Activated T-cell treated with anti-CD3 and anti-CD28 coated beads, Interleukin-2, amount 50 U/mL, for 4 hours (primary cell): ENCODE measurements at places on chromosomes 3 and 15.

GRCh38 chr15:63169788-63170187 lies 12.5 kb upstream of the RPS27L start:
- no peak for DNase-seq

DNA sequence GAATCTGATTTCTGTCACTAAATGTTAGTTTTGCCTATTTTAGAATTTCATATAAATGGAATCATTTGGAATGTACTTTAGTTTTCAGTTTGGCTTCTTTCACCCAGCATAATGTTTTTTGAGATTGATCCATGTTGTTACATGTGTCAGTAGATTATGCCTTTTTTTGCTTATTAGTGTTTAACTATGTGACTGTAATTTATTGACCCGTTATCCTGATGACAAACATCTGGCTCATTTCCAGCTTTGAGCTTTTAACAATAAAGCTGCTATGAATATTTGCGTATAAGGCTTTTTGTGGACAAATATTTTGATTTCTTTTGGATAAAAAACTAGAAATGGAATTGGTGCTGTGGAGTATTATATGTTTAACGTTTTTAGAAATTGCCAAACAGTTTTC lies 254.5 kb upstream of the CFAP20DC start:
- DNase-seq = no peak

GRCh38 chr3:60998858-60999257 lies 252.4 kb downstream of the FHIT start:
- no peak for DNase-seq

DNA sequence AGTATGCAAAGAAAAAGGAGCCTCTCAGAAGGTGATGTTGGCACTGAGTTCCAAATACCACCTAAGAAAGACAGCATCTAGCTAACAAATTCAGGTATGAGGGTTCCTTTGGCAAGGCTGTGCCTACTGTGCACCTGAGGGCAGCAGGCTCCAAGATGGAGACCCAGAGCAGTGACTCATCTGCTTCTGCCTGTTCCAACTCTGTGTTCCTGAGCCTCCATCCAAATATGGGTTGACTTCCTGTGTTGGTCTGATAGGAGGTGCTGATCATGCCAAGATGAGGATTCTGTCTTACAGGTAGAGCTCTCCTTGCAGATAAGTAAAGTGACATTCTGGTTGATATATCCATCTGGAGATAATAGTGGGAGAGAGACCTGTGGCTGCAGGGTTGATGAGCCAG lies 26.0 kb downstream of the SV2B start:
- DNase-seq = no peak

- DNase-seq = no peak
Measured at GRCh38 chr15:41596972-41597371, 38.0 kb downstream of the TYRO3 start.

- DNase-seq = no peak
Measured at GRCh38 chr3:196763179-196763578, 23.5 kb downstream of the PAK2 start.

DNA sequence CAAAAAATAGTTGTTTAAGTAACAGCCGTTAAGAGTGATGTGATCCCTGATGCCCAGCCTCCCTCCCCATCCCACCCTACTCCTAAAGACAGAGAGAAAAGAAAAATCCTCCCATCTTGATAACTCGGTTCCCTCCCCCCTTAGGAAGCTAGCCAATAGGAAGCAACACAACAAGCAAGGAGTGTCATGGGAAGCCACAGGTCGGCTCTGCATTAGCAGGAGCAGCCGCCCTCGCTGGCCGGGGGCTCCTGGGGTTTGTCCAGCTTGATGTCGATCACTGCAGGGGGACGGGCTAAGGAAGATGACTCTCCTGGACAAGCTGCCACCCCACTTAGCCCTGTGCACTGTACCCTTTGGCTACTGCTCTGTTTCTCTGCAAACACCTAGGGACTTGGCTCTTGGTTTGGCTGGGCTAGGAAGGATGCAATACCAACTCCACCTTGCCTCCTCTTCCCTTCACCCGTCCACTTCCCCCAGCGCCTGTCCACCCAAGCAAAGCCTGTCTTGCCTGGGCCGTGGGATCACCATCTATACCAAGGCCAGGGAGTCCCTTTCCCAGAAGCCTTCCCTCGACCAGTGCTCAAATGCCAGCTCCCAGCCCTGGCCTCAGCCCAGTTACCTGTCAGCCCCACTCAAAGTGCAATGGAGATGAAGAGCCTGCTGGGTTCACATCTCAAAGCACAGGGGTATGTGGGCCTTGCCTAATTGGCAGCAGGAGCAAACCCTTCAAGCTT lies 23.1 kb downstream of the SRPRB start:
- no peak for DNase-seq

GRCh38 chr3:107524326-107524840 lies 1.6 kb downstream of the BBX start:
- DNase-seq = no peak

- no peak for DNase-seq
Measured at GRCh38 chr3:23873941-23874340, 42.8 kb downstream of the NKIRAS1 start.

- no peak for DNase-seq
Measured at GRCh38 chr15:95816591-95816990, 513.9 kb upstream of the NR2F2 start.

GRCh38 chr3:50242381-50242770 lies 6.4 kb downstream of the GNAI2 start:
- DNase-seq = no peak

GRCh38 chr3:81838457-81838856 lies 77.0 kb upstream of the GBE1 start:
- no peak for DNase-seq

DNA sequence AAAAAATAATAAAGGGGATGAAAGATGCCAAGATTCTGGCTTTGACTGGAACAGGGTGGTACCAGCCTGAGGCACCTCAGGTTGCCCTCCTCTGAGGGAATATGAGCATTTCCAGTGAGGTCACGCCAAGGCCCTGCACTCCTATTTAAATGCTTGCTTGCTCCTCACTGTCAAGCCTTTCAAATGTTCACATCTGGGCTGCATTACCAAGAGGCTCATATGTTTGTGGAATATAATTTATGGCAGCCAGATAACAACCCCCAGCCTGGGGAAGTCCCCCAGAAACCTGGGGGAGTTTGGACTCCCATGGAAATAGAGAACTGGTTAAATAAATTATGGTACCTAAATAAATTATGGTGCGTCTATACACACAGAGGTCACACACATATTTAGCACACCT lies 88.4 kb downstream of the FRMD4B start:
- no peak for DNase-seq

GRCh38 chr15:50330921-50331320 lies 24.1 kb downstream of the GABPB1 start:
- no peak for DNase-seq

DNA sequence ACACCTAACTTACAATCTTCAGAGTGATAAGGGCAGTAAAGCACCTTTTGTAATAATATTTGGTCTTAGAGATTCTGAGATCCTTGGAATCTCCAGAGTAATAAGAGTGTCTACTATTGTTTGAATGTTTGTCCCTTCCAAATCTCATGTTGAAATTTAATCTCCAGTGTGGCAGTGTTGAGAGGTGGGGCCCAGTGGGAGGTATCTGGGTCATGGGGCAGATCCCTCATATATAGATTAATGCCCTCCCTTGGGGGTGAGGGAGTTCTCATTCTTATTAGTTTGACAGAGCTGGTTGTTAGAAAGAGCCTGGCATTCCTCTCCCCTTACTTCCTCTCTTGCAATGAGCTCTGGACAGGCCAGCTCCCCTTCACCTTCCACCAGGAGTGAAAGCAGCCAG lies 16.0 kb downstream of the DZIP1L start:
- DNase-seq = no peak

DNA sequence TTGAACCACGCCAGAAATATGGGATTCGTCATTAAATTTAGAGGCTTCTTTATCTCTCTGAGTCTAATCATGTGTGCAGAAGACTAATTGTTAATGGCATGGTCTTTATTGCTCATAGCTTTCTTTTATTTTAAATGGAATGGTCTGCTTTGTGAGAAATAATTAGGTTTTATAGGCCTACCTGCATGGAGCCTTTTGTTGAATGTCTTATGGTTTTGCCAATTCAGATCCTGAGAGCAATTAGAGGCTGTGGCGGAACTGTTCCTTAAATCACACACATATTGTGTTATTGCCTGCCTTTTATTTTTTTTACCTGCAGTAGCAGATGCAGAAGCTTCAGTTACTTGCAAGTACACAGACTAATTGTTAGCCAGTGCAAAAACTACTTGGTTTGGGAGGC lies 306.2 kb downstream of the NLGN1 start:
- DNase-seq = no peak

- DNase-seq = no peak
Measured at GRCh38 chr15:81255958-81256320, 59.3 kb downstream of the IL16 start.

DNA sequence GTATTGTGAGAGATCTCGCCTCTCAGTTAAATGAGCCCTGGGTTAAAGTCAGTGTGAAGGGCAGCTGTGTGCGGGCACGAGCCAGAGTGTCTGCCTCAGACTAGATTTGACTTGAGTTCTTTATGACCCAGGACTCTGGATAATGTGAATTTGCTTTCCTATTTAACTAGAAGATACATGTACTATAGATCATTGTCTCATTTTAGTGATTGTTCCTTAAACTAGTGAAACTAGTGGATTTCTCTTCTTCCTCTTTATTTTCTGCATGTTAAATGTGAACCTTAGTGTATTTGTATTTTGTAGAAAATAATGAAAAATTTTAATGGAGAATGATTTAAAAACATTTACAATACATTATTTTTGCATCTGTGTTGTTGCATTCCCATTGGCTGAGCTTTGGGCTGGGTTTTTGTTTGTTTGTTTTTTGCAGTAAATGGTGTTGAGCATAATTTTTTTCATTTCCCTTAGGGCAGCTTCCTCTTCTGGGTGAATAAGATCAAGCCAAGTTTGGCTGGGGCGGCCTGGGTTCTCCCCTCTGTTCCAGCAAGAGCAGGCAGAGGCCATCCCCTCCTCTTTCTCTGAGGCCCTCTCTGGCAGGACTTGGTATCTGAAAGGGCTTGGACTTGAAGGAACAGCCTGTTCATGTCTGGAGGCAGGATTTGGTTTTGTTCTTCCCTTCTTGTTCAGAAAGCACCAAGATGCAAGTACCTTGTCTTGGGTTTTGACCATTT lies 15.0 kb downstream of the GCSAM start:
- DNase-seq = no peak

DNA sequence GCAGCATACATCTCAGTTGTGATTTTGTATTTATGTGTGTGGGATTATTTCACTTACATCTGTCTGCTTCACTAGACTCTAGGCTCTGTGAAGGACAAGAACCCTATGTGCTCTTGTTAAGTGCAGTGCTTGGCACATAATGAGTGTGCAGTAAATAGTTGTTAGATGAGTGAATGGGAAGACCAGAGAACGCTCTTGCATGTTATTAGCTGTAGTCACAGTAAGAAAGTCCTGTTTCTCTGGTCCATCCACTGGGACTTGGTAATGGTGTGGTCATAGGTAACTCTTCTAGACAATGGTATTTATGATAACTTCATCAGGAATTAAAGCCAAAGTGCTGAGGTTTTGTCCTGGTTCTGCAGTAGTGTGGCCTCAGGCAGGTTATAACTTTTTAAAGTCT lies 1.4 kb upstream of the AQP9 start:
- no peak for DNase-seq

- no peak for DNase-seq
Measured at GRCh38 chr3:126367316-126367805, 10.2 kb upstream of the KLF15 start.

DNA sequence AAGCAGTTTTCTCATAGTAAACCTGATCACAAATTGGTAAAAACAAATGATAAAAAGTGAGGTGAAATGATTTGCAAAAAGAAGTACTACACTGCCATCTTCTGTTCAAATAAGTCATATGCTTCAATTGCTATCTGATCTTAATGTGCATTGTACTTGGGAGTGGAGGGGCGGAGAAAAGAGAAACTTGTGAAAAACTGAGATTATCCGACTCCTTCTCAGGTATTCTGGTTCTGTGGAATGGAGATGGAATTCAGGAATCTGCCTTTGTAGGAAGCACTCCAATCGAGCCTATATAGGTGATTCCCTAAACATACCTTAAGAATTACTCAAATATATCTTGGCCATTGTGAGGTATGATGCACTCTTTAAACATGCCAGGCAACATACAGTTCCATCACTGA lies 180.6 kb downstream of the CHL1 start:
- no peak for DNase-seq

DNA sequence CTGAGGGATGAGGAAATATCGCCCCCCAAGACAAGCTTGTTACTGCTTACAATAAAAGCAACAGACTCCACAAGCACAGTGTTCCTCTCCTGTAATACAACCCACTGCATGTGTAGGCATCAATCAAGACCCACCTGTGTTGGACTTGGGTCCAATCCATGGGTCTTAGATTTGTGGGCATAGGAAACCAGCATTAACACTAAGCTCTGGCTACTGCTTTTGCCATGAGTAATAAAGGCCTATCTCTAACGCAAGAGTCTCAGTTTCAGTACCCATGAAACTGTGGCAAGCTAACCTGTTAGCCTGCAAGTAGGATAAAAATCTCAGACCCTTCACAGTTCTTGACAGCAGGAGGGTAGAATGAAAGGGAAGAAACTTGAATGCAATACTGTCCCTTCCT lies 5.2 kb upstream of the EIF1B start:
- no peak for DNase-seq

GRCh38 chr15:77094397-77095030 lies 23.6 kb upstream of the TSPAN3 start:
- no peak for DNase-seq

DNA sequence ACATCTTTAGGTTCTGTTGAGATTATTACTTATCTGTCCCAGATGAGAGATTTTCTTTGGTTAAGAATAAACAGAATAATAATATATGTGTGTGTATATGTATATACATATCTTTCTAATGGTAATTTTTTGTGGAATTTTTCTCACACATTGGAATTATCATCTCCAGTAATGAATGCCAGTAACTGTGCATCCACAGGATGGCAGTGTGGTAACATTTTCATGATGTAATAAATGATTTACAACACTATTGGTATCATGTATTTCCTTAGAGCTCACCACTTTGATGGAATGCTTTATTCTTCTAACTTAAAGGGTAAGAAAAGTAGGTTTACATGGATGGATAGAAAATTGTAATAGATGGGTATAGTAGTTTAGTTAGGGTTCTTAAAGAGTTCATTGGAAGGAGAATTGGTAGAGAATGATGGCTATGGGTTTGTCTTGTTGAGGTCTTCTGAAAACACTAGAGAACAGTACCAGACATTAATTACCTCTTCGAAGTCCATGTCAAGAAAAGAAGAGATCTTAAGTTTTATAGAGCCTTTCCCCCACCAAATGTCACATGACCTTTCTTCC lies 78.1 kb downstream of the STT3B start:
- no peak for DNase-seq
